HCEC 1CT (cell line): ENCODE measurements at places on chromosomes 13 and 19.

- DNase-seq, result no peak
Observed at GRCh38 chr19:49512970-49513745, 697 bp downstream of the FCGRT start.

DNA sequence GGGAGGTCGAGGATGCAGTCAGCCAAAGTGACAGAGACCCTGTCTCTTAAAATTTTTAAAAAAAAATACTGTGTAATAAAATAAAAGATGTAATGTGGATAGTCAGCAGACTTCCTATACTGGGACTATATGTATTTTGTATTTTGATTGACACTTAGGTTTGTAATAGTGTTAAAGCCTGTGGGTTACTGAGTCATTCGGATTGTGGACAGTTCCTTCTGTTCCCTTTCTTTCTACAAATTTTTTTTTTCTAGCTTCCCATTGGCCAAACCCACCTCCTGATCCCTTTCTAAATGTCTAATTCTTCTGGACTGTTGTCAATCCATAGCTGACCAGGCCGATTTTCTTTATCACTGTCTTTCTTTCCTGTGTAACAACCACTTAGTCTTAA is 108.0 kb downstream of the DNAJC3 start:
- DNase-seq, result peak; percentile 83

DNA sequence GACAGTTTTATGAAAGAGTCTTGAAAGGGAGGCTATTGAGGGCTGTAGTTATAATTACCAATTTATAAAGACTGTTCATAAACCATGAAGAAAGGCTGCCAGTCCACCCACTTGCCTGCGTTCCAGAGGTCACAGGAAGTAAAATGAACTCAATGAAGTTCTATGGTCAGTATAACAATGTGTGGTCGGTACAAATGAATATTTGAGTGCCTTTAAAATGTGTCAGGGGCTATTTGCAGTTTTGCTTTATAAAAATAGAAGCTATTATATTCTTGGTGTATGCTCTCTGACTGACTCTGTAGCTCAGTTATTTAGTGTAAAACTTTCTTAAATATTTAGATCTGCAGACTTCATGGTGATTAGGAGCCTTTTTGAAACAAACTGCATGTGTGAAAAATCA is 47.0 kb downstream of the ESD start:
- DNase-seq, result peak; percentile 24

- no peak for DNase-seq
Observed at GRCh38 chr13:22168437-22169190, 497.7 kb downstream of the FGF9 start.

GRCh38 chr19:38849860-38850435 is at the start of gene HNRNPL:
Gene HNRNPL (minus strand): TSS chr19:38849986. CDS start chr19:38849966, 20 bp downstream.
- peak; percentile 100 for DNase-seq

DNA sequence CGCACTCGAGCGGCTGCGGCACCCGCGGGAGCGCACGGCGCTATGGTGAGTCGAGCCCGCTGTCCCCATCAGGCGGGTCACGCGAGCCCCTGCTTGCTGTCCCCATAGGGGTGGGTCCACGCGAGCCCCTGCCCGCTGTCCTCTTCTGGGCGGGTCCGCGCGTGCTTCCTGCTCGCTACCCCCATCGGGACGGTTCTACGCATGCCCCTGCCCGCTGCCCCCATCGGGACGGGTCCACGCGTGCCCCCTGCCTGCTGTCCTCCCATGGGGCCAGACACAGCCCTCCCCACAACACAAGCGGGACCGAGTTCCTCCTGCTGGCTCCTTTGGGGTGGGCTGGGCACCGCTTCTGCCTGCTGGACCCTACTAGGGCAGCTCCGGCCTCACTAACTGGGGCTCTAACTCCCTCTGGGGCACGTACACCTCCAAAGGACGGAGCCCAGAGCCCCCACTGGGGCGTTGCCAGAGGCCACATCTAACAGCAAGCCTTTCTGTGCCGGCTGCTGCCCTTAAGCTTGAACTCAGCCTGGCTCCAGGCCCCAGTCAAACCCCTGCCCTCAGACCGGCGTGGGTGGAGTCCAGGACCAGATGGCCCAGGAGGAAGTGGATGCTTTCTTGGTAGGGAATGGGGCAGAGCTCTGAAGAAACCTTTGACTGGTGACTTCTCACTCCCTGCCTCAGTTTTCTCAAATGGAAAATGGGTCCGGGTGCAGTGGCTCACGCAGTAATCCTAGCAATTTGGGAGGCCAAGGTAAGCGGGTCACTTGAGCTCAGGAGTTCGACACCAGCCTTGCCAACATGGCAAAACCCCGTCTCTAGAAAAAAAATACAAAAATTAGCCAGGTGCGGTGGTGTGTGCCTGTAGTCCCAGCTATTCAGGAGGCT is 722 bp downstream of the COLGALT1 start:
- peak; percentile 77 for DNase-seq

- peak; percentile 95 for DNase-seq
Observed at GRCh38 chr19:6056801-6057650, 53.3 kb downstream of the RFX2 start.

GRCh38 chr19:2503521-2504109 is 27.7 kb downstream of the GADD45B start:
- DNase-seq, result peak; percentile 58

DNA sequence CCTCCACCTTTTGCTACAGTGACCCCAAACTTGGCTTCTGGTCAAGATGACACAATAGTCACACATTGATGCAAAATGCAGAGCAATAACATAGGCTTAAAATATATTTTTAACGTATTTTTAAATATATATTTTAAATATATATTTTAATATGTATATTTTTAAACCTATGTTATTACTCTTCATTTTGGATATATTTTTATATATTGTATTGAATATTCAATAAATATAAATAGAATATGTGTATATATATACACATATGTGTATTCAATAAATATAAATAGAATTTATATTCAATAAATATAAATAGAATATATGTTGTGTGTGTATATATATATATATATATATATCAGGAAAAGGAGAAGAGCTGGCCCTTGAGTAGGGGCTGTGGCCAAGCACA is 115.6 kb downstream of the POU4F1 start:
- no peak for DNase-seq

DNA sequence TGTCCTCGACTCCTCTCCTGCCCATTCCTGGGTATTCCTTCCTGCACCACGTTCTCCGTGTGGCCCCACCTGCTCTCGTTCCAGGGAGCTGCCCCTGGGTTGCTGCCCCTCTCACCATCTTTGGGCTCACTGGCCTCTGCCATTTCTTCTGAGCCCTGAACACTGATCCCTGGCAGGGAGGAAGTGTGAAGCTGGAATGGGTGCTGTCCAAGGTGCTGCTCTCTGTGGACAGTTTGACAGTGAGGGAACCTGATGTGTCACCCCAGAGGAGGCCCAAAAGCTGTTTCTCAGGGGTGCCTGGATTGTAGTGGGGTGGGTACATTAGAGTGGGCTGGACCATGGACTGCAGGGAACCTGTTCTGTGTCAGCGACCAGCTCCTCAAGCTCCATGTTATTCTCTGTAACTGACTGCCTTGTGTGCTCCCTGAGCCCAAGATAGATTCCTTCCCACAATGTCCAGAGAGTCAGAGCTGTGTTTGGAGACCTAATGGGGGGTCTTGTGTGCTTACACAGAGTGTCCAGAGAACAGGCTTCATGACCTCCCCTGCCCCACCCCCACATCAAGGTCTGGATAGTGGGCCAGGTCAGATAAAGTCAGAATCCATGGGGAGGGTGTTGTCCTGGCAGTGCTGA is 7.2 kb upstream of the CEACAM8 start:
- peak; percentile 26 for DNase-seq

DNA sequence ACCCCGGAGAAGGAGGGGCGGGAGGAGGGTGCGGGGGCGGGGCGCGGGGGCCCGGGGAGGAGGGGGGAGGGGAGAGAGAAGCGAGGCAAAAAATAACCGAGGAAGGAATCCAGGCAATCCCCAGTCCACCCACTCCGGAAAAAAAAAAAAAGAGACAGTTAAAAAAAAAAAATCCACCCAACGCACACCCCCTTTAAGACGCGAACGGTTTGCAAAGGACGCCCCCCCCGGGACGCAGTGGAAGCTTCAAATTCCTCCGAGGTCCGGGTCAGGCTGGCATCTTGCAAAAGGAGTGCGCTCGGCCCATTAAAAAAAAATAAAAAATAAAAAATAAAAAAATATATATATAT is at the start of gene CACNA1A:
CACNA1A (minus strand) TSS at position 9 of the 350 bp plus-strand sequence. CDS start 255 bp downstream, outside the sequence.
- no peak for DNase-seq

- DNase-seq, result no peak
Observed at GRCh38 chr19:35169221-35169995, 14.9 kb downstream of the FXYD5 start.

- DNase-seq, result no peak
Observed at GRCh38 chr19:11465600-11465999, 15.2 kb downstream of the ELAVL3 start.

- DNase-seq, result no peak
Observed at GRCh38 chr19:48728911-48729664, 9.6 kb upstream of the MAMSTR start.

- DNase-seq, result no peak
Observed at GRCh38 chr19:42153672-42154433, 21.6 kb upstream of the POU2F2 start.

DNA sequence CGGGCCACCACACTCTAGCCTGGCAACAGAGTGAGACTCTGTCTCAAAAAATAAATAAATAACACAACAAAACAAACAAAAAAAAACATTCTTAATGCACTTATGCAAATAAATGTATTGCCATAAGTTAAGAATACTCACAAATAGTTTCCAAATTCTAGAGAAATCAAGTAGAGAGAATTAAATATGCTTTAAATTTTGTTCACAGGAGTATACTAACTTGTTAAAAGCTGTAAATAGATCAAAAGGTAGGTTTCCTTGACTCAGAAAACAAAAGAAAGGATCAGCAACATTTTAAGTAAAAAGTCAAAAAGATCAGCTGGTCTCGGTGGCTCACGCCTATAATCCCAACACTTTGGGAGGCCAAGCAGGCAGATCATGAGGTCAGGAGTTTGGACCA is 50.5 kb upstream of the ZNF429 start:
- DNase-seq, result no peak

DNA sequence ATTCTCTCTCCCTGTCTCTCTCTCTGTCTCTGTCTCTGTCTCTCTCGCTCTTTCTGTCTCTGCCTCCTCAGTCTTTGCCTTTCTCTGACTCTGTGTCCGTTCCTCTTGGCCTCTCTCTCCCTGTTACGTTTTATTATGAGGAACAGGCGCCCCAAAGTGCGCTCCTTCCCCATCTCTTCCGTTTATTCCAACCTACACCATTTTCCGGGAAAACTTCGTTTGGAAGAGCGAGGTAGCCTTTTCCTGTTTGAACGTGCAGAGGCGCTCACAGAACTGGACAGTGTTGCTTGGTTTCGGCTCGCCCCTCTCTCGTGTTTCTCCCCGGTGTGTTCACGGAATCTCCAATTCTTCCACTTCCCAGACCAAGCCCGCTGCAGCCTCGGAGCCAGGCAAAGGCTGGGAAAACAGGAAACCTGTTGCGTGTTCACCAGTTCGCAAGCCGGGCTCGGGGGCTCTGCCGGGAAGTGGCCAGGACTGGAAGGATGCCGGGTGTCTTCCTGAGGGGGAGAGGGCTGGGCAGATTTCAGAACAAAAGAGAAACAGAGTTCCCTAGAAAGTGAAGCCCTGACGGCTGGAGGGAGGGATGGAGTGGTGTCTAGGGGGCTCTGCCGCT is 605 bp downstream of the TMEM255B start:
- DNase-seq, result peak; percentile 22

DNA sequence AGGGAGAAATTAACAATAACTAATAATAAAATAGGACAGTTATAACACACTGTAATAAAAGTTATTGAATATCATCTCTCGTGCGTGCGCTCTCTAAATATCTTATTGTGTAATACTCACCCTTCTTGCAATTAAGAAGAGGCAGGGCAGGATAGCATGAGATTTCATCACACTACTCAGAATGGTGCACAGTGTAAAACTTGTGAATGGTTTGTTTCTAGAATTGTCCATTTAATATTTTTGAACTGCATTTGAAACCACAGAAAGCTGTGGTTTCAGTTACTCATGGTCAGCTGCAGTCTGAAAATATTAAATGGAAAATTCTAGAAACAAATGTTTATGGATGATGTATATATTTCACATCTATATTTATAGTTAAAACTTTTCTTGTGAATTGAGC is 161.1 kb downstream of the DCT start:
- DNase-seq, result peak; percentile 21

DNA sequence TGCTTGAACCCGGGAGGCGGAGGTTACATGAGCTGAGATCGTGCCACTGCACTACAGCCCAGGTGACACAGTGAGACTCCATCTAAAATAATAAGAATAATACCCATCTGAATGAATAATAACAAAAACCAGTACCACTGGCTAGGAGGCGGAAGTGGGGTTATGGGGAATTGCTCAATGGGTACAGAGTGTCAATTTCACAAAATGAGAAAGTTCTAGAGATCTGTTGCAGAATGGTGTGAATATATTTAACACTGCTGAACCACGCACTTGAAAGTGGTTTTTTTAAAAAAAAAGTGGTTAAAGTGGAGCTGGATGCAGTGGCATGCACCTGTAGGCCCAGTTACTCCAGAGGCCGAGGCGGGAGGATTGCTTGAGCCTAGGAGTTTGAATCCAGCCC is 18.5 kb downstream of the KLF2 start:
- DNase-seq, result no peak

GRCh38 chr19:7986321-7987113 is 18.9 kb downstream of the ELAVL1 start:
- peak; percentile 73 for DNase-seq

DNA sequence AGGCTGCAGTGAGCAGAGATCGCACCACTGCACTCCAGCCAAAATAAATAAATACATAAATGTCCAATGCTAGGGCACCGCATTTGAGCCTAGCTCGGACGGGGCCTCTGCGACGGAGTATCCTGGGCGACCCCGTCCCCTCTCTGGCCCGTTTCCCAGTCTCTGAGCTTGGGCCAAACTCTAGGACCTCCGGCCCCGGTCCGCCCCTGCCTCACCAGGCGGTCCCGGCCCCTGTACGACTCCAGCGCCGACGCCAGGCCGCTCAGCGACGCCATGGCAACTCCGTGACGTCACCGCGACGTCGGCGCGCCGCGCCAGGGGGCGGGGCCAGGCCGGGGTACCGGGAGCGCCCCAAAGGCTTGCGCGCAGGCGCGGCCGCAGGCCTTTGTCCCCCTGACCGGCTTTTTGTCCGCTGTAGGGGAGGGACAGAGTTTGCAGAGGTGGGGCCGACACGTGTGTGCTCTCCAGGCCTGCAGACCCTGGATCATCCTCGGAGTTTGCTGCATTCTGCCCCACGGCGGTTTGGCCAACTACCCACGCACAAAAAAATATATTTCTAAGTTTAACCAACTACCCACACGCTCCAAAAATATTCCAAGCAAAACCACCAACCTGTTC is at the start of gene PEX11G:
PEX11G (minus strand) TSS at position 300 of the 618 bp plus-strand sequence; CDS start at position 275, 25 bp downstream.
- peak; percentile 68 for DNase-seq

- DNase-seq, result no peak
Observed at GRCh38 chr19:35460608-35461007, 12.6 kb downstream of the FFAR2 start.

- peak; percentile 96 for DNase-seq
Observed at GRCh38 chr13:29435125-29435911, 160.2 kb downstream of the SLC7A1 start.

DNA sequence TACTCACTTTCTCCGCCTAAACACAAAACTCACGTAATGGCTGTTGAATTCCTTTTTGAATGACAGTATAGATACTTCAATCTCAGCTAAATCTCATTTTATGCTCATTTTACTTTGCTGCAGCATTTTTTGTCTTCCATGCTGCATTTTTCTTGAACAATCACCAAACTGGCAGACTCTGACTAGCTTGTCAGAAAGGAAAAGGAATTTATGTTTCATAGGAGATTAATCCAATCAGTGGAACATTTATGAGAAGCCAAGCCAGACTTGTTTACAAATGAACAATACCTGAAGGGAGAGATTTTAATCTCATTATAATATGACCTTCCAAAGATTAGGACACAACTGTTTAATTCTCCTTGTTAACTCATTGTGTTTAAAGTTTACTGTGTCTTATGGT is 1044.3 kb downstream of the DIAPH3 start:
- peak; percentile 14 for DNase-seq

- DNase-seq, result no peak
Observed at GRCh38 chr13:113337556-113337955, 26.4 kb downstream of the GRTP1 start.
